ENCODE measurements at places on chromosomes 2 and 18. TPM values are rescaled to one million over a fixed set of nuclear protein-coding genes. Genes with fewer than 3 reads are reported as not detected.

GRCh38 chr2:128818704-128819491 lies 500.2 kb upstream of the HS6ST1 start:
- no peak for DNase-seq

The DOK6 gene
- total RNA-seq, result 2.2 TPM

GRCh38 chr18:36411745-36412168 lies 114.2 kb downstream of the FHOD3 start:
- DNase-seq, result peak; percentile 61

The LRP1B gene
- total RNA-seq, result 1.4 TPM

DNA sequence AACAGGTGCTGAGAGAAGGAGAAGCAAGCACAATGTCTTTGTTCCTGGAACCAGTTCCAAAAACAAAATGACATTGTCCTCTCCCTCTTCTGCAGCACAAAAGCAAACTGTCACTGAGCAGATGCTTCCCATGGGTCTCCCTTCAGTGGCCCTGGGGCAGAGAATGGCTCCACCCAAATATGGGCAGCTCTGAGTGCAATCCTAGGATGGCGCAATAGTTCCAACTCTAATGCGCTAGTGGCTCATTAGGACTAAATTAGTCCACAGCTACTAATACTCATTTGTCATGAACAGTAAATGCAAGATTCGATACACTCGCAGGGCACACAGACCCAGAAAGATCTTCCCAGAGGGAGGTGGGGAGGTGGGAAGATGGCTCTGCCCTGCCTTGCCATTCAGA lies 205.2 kb upstream of the CHAC2 start:
- no peak for DNase-seq

- no peak for DNase-seq
Observed at GRCh38 chr2:57920342-57920939, 126.2 kb upstream of the VRK2 start.

DNA sequence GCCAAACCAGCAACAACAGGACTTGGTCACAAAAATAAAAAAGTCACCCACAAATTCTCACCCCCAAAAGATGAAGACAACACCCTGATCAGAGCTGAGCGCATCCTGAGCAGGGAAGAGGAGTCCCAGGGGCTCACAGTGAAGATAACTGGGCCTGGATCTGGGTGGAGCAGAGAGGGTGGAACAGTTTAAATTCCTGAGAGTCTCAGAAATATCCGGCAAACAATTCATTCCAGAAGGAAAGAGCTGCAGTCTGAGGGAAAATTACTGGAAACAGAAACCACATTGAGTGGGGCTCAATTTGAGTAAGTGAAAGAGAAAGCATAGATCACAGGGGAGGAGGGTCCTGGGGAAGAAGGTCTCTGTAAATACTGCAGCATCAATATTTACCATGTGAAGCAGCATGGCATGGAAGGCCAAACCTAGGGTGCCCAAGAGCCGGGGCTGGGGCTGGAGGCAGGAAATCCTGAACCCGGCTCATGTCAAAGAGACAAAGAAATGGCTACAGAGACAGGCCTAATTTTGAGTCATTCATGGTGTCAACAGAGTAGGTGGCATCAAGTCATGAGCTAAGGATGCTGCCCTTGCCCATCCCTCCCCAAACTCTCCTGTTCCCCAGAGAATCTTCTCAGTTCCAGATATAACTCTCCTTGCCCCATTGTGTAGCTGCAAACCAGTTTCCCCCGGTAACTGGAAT lies 61.4 kb upstream of the ZBTB7C start:
- no peak for DNase-seq

- no peak for DNase-seq
Observed at GRCh38 chr18:78074400-78075020, 824.9 kb downstream of the GALR1 start.

DNA sequence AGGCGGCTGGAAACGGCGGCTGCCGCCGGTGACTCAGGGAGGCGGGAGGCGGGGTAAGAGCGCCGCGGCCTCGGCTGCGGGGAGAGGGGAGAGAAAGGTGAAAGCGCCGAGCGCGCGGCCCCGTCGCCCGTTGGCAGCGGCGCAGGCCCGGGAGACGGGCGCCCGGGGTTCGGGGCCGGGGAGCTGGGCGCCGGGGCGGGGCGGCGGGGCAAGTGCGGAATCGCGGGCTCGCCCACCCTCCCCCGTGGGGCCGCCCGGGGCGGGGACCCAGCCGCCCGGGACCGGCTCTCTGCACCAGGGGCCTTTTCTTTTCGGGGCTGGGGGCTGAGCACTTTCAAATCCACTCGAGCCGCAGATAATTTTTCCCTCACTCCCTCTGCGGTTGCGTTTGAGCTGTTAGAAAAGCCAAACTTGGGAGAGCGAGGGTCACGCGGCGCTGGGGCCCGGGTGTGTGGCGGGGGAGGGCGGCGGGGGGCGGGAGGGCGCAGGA lies 266 bp downstream of the KDM3A start:
- DNase-seq, result no peak

- DNase-seq, result no peak
Observed at GRCh38 chr2:27320958-27321543, 1.8 kb downstream of the MPV17 start.

The PID1 gene
- not detected for total RNA-seq

GRCh38 chr2:208175840-208176153 lies 12.4 kb upstream of the CRYGA start:
- DNase-seq, result no peak

The BCL2L11 gene
- 32.5 TPM for total RNA-seq
